ENCODE measurements at places on chromosomes 7 and 10.

- no peak for DNase-seq
These were observed 3.9 kb upstream of the INA start for GRCh38 chr10:103273041-103273441.

DNA sequence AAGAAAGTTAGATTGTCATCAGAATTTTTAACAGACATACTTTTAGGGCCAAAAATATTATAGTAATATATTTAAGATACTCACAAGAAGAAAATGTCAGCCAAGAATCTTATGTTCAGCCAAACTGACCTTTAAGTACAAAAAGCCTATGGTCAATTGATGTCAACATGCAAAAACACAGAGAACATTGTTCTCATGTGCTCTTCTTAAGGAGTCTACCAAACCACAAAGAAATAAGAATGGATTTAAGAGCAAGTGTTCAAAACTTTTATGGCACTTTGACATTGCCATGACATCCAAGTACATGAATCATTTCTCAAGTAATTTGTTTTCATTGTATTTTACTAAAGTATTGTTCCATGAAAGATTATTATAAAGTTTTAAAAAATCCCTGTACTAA is 180.4 kb downstream of the TMEM26 start:
- DNase-seq = no peak

- no peak for DNase-seq
These were observed 3.9 kb downstream of the LSMEM1 start for GRCh38 chr7:112484671-112485167.

- no peak for DNase-seq
These were observed 270.5 kb downstream of the TCERG1L start for GRCh38 chr10:131041031-131041430.

DNA sequence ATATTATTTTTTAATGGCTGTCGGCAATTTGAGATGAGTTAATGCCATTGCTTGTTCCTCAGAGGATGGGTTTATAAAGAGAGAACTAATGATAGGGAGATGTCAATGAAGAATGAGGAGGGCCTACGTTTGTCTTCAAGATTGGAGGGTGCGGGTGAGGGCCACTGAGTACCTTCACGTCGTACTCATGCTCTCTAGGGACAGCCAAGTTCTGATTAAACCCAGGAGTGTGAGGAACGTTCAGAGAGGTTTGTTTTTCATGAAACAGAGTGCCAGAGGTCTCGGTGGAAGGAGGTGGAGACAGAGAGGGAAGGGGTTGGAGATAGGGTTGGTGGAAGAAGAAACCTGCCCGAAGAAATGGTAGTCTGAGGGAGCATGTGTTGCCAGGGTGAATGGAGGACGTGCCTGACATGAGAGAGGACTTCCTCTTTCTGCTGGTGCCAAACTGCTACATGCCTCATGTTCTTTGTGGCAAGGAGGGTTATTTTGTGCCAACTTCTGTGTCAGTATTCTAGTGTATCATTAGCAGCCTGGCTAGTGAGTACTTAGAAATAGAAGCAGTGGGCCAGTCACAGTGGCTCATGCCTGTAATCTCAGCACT is 8.9 kb downstream of the DHTKD1 start:
- peak; percentile 64 for DNase-seq

- no peak for DNase-seq
These were observed 80.8 kb upstream of the ADAM12 start for GRCh38 chr10:126468876-126469643.

DNA sequence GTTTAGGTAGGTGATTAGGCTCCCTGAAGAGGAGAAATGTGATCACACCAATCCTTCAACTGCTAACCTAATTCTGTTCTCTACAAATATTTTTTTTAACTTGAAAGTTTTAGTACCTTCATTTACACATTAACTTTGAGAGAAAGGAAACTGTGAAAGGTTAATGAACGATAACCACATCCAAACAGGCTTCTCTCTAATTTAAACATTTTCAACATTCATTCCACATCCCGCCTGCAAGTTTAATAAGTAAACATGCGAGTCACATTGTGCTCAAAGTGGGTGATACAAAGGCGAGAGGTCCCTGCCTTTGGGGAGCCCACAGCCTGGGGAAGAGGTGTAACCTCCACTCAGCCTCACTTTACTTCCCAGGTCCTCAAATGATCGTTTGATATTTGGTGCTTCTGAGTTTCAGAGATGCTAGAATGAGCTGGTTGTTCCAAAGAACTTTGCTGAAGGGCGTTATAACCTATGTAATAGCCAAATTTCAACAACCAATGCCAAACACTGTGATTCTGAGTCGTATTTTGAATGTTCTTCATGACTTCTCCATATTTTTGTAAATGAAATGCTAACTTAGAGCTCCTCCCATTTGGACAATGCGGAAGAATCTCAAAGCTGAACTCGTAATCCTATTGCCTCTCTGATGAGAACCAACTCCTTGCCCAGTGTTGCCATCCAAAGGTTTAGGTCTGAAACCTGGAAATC is 47.5 kb downstream of the DENND2A start:
- no peak for DNase-seq

GRCh38 chr7:35389636-35390035 is 135.7 kb upstream of the TBX20 start:
- DNase-seq = no peak

- no peak for DNase-seq
These were observed 48.2 kb upstream of the CREB5 start for GRCh38 chr7:28364082-28364481.

DNA sequence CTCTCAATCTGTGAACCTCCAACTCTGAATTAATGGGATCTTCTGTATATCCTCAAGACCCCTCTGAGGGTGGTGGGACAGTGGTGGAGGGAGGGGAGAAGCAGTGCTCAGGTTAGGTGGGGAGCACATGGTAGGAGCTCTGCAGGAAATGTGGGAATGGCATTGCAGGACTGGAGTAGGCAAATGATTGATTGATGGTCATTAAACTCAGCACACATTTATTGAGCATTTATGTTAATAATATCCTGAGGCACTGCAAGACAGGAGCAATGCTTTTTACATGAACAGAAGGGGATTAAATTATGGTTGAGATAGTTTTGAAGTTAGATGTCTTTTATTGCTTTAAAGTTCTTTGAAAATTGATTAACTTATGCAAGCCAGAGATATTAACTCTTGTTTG is 14.1 kb downstream of the BMPER start:
- DNase-seq = no peak

DNA sequence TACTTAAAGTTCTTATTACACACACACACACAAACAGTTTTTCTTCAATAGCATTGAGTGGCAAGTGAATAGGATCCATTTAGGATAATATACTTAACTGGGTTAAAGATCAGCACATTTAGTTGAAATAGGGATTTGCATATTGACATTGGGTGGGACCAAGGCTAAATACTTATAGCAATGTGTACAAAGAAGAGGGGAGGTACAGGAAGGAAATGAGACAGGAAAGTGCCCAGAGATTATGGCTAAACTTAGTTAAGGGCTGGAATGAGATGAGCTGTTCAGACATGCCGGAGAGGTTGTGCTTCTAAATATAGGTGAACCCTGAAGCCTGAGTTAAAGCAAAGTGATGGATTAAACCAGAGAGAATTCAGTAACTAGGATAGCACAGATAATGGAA is 95.1 kb downstream of the LSMEM1 start:
- DNase-seq = no peak

DNA sequence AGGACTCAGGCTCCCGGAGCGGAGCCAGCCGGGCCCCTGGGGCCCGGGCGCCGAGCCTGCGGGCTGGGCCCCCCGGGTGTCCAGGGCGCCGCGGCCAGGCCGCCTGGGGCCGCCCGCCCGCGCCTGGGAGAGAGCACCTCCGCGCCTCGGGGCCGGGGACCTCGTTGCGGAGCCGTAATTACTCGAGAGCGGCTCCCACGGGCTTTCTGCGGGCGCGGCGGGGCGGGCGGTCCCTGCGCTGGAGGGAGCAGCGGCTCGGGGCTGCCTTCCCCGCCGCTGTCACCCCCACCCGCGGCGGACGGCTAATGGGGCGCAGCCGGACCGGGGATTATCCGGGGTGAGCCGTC is 1.5 kb downstream of the GNB2 start:
- no peak for DNase-seq

DNA sequence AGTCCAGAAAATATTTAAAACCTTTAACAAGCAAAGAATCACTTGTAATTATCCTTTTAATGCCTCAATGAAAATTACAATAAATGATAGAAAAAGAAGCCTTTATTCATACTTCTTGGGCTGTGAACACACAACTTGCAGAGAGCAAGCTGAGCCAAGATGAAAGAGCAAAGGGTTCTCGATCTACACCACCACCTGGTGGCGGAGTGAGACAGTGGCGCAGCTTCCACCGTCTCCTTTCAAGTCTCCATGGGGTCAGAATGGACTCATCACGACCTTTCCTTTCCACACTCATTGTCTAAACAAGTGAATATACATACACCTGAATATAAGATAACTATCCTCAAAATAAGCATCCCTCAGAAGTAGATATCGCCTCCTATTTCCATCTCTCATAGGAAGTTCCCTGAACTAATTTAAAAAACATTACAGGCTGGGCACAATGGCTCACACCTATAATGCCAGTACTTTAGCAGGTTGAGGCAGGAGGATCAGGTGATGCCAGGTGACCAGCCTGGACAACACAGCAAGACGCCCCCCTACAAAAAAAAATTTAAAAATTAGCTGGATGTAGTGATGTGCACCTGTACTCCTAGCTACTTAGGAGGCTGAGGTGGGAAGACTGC is 40.7 kb downstream of the ATE1 start:
- peak; percentile 87 for DNase-seq

DNA sequence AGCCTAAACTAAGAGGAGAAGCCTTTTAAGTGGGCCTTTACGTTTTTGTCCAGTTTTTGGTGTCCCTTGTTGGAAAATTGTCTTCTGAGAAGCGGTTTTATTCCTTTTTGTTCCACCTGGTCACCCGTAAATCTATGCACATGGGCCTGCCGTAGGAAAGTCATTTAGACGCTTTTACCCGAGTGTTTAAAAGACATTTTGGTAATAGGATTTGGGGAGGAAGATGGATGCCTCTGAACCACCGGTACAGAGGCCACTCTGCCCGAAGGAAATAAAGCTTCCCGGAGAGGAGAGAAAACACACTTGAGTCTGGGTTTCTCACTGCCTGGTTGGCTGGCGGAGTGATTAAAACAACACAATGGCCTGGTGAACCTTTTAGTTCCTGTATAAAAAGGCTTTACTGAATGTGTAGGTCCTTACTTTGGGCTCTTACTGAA is 760 bp downstream of the THNSL1 start:
- no peak for DNase-seq

DNA sequence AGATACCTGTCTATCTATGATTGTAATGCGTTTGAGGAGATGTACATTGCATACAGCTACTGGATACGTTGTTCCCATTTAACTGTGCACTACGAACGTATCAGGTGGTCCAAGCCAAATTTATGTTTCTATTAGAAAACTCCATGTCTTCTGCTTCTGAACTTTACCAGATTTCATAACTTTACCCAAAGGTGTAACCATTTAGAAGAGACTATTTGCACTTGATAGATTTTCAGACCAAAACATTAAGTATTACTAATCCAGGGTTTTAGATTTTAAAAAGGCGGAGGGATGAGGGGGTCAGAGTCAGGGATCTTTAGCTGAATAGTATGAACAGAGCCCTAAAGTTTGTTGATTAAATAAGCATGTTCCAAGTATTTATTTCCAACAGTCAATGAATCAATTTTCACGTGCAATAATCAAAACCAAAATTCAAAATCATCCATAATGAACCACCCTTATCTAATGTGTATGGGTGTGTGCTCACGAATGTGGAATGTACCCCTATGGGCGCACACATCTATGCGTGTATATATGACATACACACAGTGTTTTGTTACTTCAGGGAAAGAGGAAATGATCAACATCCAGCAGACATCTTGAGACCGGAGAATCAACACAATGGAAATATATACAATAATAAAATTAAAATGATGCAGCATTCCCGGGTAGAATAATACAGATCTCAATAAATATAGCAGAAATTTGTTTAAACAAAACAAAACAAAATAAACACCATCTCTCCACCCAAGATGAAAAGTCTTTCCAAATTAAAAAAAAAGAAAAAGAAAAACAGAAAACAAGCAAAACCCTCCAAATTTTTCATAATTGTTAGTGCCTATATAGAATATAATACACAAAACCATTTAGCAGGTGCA is 3.4 kb downstream of the FEZF1 start:
- DNase-seq = no peak

- DNase-seq = no peak
These were observed 21.2 kb upstream of the PITRM1 start for GRCh38 chr10:3193751-3194150.

DNA sequence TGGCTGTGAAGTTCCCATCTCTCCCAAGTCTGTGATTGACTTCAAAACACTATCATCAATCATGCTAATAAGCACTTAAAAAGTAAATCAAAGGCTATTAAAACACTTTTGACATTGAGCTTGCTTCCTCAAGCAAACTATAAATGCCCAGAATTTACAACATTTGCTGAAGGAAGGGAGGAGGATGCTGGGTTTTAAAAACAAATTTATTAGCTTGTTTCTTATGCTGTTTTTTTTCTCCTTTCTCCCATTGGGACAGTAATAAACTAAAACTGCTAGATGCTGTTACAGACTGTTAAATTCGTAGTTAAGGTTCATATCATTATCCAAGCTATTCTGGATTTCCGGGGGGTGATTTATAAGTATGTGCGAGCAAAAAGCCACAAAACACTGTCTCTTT is 250.5 kb downstream of the SORCS1 start:
- no peak for DNase-seq

DNA sequence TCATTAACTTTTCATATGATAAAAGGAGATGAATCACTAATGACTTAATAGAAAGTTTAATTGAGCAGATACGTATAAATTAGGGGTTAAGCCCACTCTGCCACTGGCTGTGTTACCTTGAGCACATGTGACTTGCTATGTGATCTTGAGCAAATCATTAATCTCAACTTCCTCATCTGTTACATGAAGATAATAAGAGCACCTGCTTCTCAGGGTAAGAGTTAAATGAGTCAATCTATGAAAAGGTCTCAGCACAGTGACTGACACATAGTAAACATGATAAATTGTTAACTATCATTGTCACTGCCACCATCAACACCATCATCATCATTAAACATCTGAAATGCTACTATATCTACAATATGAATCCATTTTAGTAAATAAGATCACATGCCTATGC is 110.8 kb downstream of the TPK1 start:
- no peak for DNase-seq

DNA sequence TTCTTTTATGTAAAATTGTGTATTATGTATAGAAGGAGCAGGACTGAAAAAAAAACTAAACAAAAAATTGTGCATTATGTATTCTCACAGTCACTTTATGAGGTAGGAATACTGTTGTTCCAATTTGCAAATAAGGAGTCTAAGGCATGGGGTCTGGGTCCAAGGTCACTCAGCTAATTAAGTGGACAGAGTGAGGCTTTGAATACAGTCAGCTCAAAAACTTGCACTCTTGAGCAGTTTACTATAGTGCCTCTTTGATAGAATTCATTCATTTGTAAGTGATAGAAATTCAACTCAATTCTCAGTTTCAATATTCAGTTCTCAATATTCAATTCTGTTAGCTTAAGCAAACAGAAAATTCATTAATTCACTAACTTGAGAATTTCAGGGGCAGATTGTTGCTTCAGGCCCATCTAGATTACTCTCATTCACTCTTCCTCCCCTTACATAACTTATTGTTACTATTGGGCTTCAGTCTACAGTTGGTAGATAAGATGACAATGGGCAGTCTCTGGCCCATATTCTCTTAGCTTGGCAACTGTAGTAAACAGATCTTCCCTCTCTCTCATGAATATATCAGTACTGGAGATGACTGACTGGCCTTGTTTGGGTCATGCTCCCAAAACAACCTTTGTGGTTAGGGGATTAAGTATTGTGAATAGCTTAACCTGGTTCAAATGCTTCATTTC is 86.6 kb downstream of the BTAF1 start:
- no peak for DNase-seq

All from pons (tissue), 1 donor.